Stimulated activated CD8-positive, alpha-beta memory T cell treated with anti-CD3 and anti-CD28 coated beads, Interleukin-4, amount 100 ng/mL, for 4 hours (primary cell): ENCODE measurements at places on chromosomes 5 and 9.

DNA sequence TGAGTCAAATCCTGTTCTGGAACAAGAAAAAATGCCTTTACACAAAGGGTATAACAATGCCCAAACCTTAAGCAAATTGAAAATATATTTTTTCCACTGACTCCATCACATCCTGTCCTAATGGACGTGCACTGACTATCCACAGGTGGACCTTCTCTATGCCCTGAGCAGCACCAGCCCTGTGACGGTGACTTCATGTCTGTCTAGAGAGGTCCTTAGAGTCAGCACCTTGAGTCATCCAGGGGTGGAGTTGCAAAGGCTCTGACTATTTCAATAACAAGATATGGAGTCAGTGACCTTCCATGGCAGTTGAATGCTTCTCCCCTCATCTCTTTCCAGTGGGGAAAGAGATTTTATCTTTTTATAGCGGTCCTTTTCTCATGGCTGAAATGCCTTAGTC, 78.0 kb downstream of the YIPF5 start:
- no peak for DNase-seq

DNA sequence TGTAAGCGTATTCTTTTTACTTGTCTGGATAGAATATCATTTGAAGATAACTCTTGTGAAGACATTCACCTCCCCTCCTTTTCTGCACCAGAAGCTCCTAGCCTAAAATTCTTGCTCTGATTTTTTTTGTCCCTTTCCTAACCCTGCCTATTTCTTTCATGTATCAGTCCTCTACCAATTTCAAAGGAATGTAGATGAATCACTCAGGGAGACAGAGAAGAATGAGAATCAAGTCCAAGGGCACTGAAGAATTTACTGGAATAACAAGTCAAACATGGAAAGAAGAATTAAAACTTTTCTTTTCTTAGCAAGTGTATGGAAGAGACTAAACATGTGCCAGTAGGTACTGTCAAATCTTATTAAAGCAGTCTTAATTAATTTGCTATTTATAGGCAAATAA, 618.7 kb downstream of the DNAH5 start:
- DNase-seq, result no peak

DNA sequence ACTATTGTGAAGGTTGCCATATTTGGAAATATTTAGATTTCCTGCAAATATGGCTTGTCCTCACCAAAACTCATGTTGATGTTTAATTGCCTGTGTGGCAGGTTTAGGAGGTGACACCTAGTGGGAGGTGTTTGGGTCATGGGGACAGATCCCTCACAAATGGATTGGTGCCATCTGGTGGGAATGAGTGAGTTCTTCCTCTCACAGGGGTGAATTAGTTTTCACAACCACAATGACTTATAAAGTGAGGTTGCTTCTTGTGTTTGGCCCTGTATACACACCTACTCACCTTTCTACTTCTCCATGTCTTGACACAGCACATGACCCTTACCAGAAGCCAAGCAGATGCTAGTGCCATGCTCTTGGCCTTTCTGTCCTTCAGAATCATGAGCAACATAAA, 41.1 kb downstream of the ISOC1 start:
- DNase-seq, result no peak

- DNase-seq, result no peak
Measured at GRCh38 chr5:116563736-116564308, 10.8 kb downstream of the SEMA6A start.

DNA sequence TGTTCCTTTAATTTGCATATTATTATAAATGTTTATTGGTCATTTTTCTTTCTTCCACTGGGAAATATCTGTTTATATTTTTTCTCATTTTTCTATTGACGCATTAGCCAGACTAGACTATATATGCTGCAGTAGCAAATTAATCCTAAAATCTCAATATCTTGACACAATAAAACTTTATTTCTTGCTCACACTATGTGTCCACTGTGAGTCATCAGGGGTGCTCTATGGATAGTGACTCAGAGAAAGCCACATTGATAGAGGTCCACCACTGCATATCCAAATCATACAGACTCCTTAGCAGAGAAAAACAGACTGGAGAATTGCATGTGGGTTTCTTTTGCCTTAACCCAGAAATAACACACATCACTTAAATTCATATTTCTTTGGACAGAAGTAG, 20.8 kb downstream of the OR1L3 start:
- DNase-seq, result no peak

- no peak for DNase-seq
Measured at GRCh38 chr9:72763022-72763421, 189.8 kb downstream of the ALDH1A1 start.

- DNase-seq, result no peak
Measured at GRCh38 chr5:55636683-55637082, 75.4 kb downstream of the SLC38A9 start.

DNA sequence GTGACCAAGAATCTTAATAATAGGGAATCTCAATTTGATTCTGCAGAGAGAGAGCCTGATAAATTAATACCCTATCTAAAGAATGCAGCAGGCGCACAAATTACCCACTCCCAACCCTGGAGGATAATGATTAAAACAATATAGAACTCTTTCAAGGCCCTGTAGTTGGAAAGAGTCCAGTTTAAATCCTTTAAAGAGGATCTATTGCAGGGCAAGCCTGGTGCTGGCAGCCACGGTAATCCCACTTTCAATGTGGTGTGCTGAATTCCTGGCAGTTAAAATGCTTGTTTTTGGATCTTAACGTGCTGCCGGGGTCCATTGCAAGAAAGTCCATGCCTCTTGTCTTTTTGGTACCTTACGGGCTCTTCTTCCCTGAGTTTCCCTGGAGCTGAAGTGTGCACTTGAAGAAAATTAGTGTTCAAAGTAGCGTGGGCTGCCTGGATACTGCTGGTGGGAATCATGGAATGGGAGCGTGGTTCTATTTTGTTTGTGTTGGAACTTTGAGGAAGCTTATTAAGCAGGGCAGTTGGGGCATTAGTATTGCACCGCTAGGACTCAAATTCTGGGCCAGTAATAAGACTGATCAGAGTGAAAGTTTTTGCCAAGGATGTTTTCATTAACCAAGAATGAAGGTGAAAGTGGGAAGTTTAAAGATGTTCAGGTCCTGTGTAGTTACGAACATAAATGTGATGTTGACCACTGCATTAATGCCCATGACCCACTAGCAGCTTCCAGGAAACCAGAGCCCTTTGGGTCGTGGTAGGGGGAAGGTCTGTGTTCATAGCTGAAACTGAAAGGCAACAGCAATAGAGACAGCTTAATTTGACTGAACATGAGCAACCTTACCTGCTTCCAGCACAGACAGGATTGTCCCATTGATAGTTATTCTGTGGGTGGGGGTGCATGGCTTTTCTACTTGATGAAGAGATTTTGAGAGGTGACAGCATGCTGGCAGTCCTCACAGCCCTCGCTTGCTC, 20.8 kb downstream of the MARCHF6 start:
- DNase-seq, result no peak

GRCh38 chr5:79318935-79319614, 83.1 kb downstream of the JMY start:
- DNase-seq, result no peak

- no peak for DNase-seq
Measured at GRCh38 chr9:123421186-123421585, 65.2 kb downstream of the CRB2 start.

DNA sequence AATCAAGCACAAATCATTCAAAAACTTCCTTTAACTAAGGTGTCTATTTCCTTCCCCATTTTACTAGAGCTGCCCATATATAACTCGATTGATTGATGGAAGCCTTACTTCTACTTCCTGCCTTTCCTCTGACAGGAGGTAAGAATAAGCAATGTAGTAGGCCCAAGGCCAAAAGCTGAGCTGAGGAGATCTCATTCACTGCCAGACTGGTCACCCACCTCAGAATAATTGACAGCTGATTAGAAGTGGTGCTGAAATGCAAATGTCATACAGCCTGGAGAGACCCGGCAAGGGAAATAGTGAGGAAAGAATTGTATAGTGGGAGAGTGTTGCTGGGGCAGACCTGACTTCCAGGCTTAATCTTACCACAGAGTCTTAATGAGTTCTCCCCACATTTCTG, 239.9 kb downstream of the SAXO1 start:
- DNase-seq, result no peak

DNA sequence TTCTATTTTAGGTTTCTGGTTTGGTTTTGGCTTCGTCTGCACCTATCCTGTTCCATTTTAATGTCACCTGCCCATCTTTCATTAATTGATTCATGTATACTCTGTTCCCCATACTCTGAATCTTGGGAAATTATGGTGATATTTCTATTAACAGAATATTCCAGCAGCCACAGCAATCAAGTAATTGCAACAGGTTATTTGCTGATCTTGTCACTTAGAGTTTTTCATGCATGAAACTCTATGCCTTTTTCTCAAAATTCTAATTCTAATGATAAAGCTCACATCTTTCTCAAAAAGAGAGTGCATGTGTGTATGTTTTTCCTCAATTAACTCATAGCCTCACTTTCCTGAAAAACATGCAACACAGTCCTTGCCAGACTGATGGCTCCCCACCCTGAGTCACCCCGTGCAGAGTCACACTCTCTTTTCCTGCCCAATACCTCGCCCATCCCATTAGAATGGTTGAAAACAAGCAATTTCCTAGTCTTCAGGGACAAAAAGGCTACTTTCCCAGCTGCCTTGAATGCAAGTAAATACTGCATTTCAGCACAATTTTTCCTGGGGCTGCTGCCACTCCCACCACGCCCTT, 15.6 kb downstream of the GFRA3 start:
- no peak for DNase-seq

GRCh38 chr5:31433229-31433628, 98.7 kb downstream of the DROSHA start:
- DNase-seq, result no peak

DNA sequence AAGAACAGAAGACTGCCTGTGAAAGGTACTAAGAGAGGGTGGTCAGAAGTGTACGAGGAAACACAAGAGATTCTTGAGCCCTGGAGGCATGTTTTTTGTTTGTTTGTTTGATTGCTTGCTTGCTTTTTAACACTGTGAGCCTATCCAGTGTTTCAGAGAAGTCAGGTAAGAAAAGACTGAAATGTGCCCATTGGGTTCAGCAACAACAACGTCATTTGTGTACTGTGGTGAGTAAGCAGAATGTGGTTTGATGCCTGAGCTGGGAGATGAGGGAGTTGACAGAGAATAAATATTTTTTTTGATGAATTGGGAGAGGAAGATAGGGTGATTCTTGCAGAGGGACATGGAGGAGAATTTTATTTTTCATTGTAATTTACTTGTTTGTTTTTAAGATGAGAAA, 73.1 kb downstream of the RPS23 start:
- DNase-seq, result no peak

DNA sequence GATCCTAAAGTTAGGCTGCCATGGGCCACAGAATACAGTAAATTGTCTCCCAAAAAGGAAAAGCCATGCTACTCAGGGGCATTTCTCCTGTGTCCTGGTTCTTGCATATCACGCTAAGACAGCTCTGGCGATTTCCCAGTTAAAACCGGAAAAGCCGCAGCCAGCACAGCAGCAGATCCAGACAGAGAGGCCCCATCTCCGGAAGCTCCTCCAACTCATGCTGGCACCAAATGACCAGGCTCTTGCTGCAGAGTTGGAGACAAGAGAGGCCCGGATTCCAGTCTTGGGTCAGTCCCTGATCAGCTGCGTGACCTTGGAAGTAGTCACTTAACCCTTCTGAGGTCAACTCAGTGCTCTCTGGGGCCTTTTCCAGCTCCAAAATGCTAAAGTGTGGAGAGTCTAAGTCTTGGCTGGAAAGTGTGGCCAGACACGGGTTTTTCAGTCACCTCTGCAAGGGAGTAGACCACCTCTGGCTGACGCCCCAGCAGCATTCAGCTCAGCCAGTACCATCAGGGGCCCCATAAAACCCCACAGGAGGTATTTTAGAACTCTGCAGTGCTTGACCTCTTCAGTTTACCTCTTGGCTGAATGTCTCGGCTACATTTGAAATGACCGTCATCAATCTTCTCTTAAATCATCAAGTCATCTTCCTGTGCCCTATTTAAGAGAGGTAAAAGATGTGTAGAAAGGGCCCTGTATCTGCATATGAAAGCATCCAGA, 16.2 kb downstream of the GDNF start:
- no peak for DNase-seq

- DNase-seq, result no peak
Measured at GRCh38 chr5:34501016-34501415, 155.1 kb upstream of the RAI14 start.

- no peak for DNase-seq
Measured at GRCh38 chr9:15306068-15306756, 804 bp downstream of the TTC39B start.

DNA sequence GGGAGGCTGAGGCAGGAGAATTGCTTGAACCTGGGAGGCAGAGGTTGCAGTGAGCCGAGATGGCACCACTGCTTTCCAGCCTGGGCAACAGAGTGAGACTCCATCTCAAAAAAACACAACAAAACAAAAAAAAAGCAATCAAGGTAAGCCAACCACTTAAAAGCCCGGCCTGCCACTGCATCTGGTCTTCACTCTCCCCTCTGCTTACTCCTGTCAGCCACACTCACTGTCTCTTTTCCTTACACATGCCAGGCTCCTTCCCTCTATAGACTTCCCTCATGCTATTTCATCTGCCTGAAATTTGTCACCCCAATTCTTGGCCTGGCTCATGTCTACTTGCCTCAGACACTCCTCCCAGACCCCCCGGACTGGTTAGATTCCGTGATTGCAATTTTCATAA, 17.6 kb upstream of the LIFR start:
- no peak for DNase-seq

DNA sequence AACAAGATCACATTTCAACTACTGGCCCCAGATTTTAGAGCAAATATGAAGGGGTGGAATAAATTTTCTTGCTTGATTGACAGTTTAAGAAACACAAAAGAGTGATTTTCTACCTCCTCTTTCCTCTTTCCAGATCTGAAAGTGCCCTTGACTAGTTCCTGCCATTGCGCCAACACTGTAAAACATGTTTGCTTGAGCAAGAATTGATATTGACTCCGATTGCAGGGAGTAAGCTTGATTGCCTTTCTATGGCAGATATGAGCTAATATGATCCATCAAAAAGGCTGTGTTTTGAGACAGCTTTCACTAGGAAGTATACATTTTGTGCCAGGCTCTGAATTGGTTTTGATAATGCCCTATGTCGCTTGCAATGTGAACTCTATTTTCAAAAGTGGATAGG, 508.8 kb downstream of the SEMA5A start:
- no peak for DNase-seq

DNA sequence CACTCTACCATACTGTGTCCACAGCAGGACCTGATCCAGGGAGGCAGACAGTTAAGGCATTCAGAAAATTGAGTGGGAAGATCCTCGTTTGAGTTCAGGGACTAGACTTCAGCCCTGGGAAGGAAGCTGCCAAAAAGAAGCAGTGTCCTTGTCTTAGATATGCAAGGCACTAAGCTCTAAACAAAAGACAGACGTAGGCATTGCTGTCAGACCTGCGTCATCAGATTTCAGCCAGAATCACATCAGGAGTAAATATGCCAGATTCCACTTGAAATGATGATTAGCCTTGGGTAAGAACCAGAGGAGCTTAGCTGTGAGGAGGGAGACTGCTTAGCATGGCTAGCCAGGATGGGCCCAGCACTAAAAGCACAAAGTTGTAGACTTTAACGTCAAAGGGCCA, 56.7 kb downstream of the MAMDC2 start:
- no peak for DNase-seq

- no peak for DNase-seq
Measured at GRCh38 chr5:124576848-124577409, 169.5 kb downstream of the ZNF608 start.

GRCh38 chr9:137056739-137057415, 3.0 kb upstream of the ENTPD2 start:
- no peak for DNase-seq
